ENCODE measurements at places on chromosomes 5 and 9.

- no peak for DNase-seq
Measured at GRCh38 chr5:87944553-87945285, 323.9 kb downstream of the TMEM161B start.

GRCh38 chr5:56232538-56232937, 592 bp downstream of the ANKRD55 start:
- DNase-seq, result no peak

- no peak for DNase-seq
Measured at GRCh38 chr5:134432677-134433359, 21.1 kb upstream of the CDKN2AIPNL start.

- no peak for DNase-seq
Measured at GRCh38 chr5:144742361-144742760, 571.7 kb downstream of the KCTD16 start.

- DNase-seq, result no peak
Measured at GRCh38 chr5:61697809-61698558, 365.9 kb downstream of the ZSWIM6 start.

DNA sequence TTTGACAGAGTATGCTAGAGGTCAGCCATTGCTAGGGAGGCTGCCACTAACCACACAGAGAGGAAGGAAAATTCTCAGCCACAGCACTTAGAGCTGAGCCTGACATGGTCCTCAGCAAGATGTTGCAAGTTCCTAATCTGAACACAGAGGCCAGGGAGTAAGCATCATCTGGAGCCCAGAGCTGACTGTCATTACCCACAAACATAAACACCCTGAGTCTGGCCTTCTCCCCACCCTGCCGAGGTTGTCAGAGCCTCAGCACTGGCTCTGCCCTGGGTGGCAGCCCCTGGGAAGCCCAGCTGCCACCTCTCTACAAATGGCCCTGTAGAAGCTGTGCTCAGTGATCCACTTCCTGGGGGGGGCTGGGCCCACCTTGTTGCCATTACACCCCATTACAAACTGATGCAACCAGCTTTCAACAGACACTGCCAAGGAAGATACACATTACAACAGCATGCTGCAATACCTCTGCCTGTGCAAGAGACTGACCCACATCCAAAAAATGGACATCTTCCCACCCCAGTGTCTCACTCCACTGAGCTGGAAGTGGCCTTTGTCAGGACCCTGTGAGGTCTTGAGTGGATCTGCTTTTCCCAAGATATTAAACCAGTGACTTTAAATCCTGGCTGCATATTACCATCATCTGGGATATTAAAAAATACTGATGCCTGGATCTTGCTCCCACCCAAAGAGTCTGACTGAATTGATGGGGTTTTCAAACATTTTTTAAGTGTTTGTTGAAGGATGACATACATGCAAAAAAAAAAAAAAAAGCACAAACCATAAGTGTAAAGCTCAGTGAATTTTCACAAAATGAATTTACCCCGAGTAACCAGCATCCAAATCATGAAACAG, 33.0 kb downstream of the IRF1 start:
- no peak for DNase-seq

- DNase-seq, result no peak
Measured at GRCh38 chr5:119274767-119275130, 81.1 kb upstream of the TNFAIP8 start.

DNA sequence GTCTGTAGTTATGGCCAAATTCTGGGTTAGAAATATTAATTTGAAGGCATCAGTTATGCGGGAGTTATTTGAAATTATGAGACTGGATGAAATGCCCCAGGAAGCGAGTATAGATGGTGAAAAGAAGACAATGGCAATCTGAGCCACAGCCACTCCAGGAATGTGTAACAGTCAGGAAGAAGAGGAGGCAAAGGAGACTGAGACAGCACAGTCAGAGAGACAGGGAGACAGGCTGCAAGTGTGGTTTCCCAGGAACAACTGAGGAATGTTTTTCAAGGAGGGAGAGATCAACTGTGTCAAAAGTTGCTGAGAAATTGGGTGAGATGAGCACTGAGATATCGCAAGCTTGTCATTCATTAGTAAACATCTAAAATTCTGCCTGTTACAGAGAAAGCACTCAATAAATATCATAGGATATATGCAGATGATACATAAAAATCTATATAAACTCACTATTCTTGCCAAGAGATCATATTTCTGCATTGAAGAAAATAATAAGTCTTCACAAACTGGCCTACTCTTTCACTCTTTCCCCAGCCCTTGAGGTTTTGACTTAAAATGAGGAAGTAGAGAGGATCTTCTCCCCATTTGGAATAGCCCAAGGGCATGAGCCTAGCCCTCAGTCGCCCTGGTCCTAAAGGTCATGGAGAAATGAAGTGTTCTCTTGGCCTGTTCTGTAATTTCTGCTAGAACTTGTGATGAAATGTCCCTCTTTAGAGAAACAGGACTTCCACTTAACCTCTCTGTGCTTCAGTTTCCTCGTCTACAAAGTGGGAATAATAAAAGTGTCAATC, 48.5 kb upstream of the RLN1 start:
- DNase-seq, result no peak

GRCh38 chr5:134649163-134649835, 714 bp downstream of the SEC24A start:
- peak; percentile 30 for DNase-seq

- no peak for DNase-seq
Measured at GRCh38 chr5:54794135-54794975, 191.0 kb downstream of the ESM1 start.

- DNase-seq, result no peak
Measured at GRCh38 chr9:129712634-129713401, 40.0 kb downstream of the PTGES start.

DNA sequence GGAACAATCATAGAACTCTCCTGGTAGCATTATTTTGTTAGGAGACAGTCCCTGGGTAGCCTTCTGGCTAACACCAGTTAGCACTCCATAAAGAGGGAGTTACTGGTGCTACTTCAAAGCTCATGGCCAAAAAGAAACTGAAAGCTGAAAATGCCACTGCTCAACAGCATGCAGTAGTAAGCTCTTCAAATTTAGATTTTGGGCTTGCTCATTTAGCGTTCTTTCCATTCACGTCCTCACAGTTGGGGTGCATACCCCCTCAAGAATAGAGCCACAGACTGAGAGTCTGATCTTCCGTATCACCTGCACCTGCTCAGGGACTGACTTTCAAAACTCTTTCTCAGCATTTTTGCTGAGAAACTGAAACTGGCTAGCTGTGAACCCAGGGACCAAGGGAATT, 24.7 kb downstream of the NTRK2 start:
- no peak for DNase-seq

GRCh38 chr9:131258698-131259431, 17.4 kb downstream of the FAM78A start:
- no peak for DNase-seq

DNA sequence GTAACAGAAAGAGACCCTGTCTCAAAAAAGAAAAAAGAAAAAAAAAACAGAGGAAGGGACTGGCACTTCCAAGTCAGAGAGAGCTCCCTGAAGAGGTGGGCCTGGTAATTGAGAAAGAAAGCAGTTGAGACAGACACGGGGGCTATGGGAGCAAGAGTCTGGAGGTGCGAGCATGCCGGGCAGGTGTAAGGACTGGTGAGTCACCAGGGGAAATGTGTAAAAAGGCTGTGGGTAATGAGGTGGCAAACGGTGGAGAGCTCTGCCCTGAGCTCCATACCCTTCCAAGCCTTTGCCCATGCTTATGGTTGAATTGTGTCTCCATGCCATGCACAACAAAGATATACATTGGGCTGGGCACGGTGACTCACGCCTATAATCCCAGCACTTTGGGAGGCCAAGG, 18.0 kb upstream of the JADE2 start:
- DNase-seq, result peak; percentile 26

DNA sequence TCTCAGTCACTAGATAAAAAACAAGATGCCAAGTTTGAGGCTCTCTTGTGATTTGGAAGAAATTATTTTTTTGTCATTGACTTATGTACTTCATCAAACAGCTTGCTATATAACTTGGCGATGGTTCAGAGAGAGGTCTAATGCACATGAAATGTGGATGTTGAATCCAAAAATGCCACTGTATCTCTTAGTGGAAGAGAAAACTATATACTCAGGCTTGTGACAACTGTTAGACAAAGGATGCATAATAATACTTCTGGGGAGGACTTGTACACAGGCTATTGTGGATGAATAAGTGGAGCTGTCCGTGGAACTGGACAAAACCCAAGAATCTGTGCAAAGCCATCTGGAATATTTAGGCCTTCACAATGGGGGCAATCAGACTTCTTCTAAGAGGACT, 162.9 kb upstream of the NMUR2 start:
- no peak for DNase-seq

DNA sequence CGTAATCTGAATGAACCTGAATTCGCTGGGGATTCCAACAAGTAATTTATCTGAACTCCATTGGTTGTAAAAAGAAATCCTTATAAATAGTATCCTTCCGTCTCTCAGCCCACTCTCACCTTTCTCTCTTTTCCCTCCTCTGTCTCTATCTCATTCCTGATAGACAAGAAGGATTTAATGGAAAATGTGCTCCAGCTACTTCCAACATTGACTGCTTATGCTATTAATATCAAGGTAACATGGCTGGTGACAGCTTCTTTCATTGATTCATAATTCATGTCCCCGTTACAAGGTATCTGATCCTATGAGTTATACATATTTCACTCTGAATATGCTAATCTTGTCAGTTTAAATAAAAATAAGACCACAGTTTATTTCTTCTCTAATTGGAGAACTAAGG, 326.8 kb downstream of the RASEF start:
- DNase-seq, result no peak

DNA sequence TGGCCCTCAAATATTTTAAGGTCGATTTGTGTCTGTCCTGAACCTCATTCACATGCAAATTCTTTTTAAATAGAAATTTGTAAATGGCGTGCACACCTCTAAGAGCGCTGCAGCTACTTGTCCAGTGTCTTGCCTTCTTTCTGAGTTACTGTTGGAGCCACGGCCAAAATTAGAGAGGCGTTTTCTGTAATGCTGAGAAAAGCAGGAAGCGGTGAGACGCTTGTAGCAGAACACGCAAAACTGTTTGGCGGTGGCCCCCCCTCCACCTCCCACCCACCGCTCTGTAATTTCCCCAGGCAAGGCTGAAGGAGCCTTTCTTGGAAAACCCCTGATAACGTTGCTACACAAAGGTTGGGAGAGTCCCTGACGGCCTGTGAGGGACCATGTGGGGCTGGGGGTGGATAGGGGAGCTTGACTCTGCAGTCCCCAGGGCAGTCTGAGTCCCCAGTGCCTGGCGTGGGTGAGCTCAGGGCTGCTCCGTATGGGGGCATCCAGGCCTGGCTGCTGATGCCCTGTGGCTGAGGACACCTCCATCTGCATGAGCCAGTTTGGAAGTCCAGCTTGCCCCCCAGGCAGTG, 96.5 kb downstream of the GADD45G start:
- no peak for DNase-seq

DNA sequence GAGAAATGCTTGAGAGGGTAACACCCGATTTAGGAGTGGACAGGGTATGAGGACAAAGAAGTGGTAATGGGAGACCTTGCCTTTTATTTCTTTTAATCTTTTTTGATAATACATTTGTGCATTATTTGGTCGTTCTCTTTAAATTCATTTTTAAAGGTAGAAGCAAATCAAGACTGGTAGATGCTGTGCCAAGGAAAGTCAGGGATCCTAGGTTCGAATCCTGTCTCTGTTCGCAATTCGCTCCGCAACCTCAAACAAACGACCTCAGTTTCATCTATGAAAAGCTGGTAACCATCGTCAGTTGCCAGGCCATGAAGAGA, 353 bp upstream of the TMED9 start:
- no peak for DNase-seq

DNA sequence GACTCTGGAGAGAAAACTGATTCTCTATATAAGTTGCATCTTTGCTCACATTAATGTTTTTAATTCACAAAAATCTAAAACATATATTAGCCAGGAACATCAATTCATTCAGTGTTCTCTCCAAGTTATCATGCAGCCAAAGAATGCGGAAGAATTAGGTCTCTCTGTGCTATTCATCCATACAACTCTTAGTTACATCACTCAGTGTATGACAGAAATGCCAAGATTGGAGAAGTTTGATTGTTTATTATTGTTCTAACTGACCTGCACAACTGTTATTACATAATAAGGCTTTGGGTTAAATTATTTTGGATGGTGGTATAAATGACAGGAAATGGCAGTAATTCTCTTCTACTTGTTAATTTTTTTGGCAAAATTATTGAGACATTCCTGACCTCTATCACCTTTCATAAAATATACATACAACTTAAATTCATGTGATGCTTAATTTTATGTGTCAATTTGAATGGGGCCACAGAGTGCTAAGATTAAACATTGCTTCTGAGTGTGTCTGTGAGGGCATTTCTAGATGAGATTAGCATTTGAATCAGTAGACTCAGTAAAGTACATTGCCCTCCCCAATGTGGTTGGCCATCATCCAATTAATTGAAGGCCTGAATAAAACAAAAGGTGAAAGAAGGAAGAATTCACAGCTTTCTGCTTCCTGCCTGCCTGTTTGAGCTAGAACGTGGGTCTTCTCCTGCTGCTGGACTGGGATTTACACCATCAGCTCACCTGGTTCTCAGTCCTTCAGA, 70.2 kb downstream of the NR2F1-AS1 start:
- DNase-seq, result no peak

GRCh38 chr9:122579874-122580273, 3.3 kb downstream of the OR1L8 start:
- no peak for DNase-seq

DNA sequence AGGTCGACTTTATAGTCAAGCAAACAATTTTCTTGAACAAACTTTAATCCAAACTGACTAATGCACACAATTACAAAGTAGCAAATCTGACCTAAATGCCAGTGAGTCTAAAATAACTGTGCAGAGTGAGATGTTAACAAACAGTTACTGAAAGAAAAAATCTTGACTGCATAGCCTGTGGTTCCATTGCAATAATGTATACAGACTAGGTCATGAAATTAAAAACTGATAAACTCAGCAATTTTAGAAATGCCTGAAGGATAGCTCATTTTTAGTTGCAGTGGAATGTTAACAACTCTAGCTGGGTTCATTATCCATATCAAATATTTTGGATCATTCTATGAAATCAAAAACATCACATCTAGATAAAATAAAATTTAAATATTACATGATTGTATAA, 73.4 kb upstream of the CDH12 start:
- no peak for DNase-seq

DNA sequence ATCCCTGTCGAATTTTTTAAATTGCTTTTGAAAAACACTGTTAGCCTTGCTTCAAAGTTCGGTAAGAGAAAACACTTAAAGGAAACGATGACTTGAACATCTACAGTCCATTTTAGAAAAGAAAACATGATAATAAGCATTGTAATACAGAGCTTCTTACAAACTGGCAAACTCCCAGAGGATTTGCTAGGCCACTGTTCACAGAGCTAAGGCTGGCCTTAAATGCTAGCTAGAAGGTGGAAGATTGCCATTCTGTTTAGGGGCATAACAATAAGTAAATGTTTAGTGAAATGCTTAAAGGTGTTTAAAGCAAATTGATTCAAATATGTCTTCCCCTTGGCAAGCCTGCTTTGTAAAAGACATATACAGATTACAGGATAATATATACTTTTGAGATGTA, 169.6 kb downstream of the TLE4 start:
- no peak for DNase-seq

- DNase-seq, result no peak
Measured at GRCh38 chr5:177462021-177462670, 11.3 kb downstream of the DBN1 start.
